ENCODE measurements at places on chromosomes 3 and 15.

- DNase-seq: no peak
Observed at GRCh38 chr3:194407423-194407822, 8.4 kb upstream of the GP5 start.

DNA sequence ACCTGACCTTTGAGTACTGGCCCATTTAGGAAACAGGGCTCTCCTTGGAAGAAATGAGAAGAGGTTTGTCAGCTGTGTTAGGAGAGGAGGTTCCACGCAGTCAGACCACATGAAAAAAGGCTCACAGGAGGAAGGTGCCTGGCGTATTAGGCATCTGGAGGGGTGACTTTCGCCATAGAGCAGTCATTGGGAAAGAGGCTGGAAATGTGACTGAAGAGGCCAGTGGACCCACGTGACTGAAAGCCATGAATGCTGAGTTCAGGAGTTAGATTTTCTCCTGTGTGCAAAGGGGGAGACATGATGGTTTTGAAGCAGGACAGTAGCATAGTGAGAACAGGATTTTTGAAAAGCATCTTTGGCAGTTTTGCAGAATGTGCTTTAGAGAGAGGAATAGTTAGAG lies 29.7 kb upstream of the RNF7 start:
- no peak for DNase-seq

- no peak for DNase-seq
Observed at GRCh38 chr3:17420668-17421067, 321.8 kb downstream of the TBC1D5 start.

- DNase-seq: no peak
Observed at GRCh38 chr3:89562373-89562772, 455.0 kb downstream of the EPHA3 start.

GRCh38 chr15:88322461-88322860 lies 65.9 kb upstream of the NTRK3 start:
- no peak for DNase-seq

DNA sequence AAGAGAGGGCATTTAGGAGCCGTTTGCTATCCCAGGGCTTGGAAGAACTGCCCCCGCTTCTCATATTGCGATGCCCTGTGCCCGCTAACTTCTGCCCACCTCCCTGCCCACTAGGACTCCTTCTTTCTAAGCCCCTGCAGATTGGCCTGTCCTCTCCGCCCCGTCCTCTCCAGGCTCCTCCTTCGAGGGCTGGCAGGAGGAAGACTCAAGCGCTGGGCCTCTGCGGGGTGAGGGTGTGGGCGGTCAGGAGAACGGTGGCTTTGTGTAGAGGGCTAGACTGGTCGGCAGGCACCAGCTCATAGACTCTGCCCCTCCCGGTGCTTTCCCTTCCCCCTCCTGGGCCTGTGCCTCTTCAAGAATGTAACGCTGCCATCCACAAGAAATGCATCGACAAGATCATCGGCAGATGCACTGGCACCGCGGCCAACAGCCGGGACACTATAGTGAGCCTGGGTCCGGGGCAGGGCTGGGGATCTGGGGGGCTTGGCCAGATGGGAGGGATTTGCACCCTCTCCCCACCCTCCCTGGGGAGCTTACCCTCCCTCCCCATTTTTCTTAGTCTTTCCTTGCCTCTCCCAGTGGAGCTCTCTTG lies 21.9 kb downstream of the PRKCD start:
- no peak for DNase-seq

DNA sequence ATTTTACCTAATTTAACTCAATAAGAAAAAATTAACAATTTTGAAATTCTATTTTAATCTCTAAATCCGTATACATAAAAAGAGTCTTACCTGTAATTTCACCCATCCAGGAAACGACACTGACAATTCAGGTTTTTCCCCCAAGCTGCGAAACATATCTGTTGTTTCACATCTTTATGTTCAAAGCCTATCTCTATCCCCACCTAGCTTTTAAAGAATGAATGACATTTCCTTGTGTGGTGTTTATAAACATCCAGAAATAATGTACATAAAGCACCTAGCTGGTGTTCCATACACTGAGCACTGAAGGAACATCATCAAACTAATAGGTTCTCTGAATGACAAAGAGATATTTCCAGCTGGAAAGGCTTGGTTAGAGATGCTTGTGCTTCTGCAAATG lies 867.8 kb downstream of the SQOR start:
- DNase-seq: no peak

DNA sequence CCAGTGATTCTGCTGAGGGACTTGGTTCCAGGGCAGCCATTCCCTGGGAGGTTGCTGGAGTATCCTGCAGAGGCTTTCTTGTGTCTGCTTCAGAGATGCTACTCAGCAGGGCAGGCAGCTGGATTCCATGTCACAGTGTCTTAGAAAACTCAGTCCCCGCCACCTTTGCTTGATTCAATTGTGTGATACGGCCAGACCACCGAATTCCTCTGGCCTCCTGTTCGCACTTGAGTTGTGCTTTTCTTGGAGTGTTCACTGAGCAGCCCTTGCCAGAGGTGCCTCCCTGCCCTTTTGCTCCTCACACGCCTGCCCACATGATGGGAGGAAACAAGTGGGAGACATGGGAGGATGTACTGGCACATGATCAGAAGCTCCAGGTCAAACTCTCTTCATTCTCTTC lies 19.6 kb upstream of the SHC4 start:
- no peak for DNase-seq

GRCh38 chr15:59741274-59741906 lies 52.3 kb upstream of the BNIP2 start:
- DNase-seq: no peak

- DNase-seq: no peak
Observed at GRCh38 chr15:26985050-26985449, 14.1 kb downstream of the GABRG3 start.

DNA sequence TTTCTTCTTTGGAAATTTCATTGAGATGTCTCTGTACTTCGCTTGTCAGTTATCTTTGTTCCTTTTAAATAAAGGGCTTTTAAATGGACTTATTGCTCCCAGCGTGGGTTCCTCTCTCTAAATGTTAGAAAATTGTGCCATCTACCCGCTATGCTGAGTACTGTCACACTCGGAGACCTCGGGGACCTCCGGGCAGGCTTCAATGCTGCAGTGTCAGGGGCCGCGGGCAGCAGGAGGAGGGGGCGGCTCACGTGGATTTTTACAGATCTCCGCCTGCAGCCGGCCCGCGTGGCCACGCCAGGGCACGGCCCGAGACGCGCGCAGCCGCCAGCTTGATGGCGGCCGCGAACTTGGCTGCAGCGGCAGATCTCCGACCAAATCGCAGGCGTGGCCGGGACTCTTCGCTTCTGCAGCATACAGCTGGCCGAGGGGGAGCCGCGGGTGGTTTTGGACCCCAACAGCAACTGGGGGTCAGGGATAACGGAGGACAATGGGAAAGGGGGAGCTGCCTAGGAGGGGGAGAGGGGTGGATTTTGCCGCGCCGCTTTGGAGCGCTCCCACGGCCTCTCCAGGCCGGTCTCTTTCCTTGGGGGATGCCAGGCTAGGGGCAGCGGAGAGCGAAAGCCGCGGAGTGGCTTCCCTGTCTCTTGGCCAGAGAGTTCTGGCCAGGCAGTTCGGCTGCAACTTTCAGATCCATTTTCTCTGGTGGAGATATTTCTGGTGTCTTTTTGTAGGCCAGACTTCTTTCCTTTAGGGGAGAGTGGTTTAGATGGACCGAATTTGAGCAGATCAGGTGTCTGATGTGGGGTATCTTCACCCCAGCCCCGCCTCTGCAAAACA lies 15.3 kb downstream of the NR2F2 start:
- DNase-seq: peak; percentile 81

DNA sequence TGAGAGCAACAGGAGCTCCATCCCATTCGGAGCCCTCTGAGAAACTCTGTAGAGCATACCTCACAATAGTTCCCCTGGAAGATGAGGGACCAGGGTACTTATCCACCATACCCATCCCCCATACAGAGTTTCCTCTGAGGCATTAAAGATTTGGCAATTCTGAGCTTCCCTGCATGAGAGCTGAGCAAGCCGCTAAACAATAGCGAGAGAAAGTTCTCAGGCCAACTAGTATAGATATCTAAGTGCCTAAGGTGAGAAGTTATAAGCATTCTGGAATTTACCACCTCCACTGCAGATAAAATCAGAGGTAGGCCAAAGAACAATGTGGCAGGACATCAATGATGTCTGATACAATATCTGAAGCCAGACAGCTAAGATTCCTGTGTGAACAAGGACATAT lies 129.1 kb upstream of the MBNL1 start:
- DNase-seq: no peak

- no peak for DNase-seq
Observed at GRCh38 chr15:76338486-76339304, 2.1 kb downstream of the ISL2 start.

- peak; percentile 26 for DNase-seq
Observed at GRCh38 chr15:73346735-73347312, 21.9 kb downstream of the HCN4 start.

- no peak for DNase-seq
Observed at GRCh38 chr3:195760345-195761122, 39.8 kb downstream of the MUC20 start.

DNA sequence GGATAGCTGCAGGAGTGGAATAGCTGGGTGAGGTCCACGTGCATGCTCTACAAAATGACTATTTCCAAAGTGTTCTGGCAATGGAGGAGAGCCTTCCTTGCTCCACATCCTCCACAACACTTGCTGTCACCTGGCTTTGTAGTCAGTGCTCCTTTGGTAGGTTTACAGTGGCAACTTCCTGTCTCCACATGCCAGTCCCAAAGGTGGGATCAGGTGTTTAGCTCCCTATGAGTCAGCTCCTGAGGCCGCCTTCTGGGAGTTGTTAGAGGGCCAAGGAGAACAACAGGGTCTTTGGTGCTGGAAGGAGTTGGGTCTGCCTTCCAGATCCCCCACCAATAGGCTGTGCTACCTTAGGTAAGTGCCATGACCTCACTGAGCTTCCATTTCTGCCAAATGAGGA lies 15.3 kb upstream of the LIMD1 start:
- DNase-seq: no peak

GRCh38 chr3:67640023-67640660 lies 14.3 kb downstream of the SUCLG2 start:
- no peak for DNase-seq

DNA sequence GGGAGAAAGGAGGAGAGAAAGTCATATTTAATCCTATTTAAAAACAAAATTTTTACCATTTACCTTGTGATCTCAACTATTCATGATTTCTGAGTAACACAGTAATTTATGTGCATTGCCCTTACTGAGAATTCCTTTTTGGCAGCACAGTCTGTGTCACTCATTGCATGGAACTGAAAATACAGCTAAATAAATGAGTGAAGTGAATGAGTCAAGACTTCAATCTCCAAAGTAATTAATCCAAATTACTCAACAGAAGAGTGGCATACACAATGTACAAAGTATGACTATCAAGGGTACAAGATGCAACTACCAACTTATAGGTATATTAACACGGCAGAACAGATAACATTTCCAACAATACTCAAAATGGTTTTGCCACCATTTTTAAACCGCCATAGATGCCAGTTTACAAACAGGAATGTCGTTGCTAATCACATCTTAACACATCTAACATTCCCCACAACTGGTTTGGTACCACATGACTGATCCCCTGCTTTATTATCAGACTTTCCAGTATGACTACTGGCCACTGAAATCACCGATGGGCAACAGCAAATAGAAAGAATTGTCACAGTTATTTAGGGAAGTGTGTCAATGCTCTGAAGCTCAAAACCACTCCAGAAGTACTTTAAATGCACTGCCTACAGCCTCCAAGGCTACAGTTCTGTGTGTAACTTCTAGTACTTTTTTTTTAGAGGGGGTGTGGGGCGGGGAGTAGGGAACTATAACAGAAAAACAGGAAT lies 410.4 kb downstream of the SHQ1 start:
- no peak for DNase-seq

GRCh38 chr15:25532269-25533140 lies 93.7 kb upstream of the UBE3A start:
- no peak for DNase-seq

GRCh38 chr15:51619331-51620035 lies 3.1 kb downstream of the DMXL2 start:
- DNase-seq: no peak

- no peak for DNase-seq
Observed at GRCh38 chr3:69500604-69501003, 114.7 kb upstream of the FRMD4B start.

- DNase-seq: no peak
Observed at GRCh38 chr3:133295199-133295901, 104.5 kb upstream of the BFSP2 start.

DNA sequence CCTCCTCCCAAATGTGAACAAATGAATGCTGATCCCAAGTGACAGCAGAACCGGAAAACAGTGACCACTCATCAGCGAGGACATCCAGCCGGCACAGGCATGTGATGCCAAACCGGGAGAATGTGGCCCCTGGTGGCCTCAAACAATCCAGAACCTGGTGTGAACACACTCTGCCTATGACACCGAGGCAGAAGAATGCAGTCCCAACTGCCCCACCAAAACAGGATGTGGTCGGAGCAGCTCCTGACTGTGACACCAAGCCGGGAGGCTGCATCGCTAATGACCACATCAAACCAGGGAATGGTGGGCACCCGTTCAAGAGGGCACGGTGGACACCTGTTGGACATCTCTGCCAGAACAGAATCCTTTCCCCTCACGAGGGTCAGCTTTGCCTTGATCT lies 15.4 kb downstream of the SCN5A start:
- DNase-seq: no peak

GRCh38 chr3:126349611-126350501 lies 7.4 kb downstream of the KLF15 start:
- no peak for DNase-seq

DNA sequence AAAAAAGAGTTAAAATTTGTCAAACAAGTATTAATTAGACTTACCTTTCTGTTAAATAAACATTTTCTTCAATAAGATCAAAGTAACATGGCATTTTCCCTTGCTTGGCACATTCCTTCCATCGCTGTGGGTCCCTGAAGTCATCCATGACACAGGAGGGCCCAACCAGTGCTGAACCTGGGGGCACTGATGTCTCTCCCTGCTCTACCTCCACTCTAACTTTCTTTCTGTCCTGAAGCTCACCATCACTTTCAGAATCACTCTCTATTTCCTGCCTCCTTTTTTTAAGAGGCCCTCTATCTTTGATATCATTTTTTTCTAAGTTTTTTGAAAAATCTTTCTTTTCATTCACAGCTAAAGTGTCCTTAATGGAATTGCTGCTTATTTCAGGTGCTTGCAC lies 43.8 kb downstream of the SETD2 start:
- DNase-seq: no peak

Data from kidney capillary endothelial cell (primary cell).